Glomerular endothelial cell (primary cell): ENCODE measurements at places on chromosomes 3 and 15. TPM values are rescaled to one million over a fixed set of nuclear protein-coding genes. Genes with fewer than 3 reads are reported as not detected.

The DNAH12 gene
- 0.12 and 0.92 TPM in 2 replicates for total RNA-seq

The PPCDC gene
- 19.7 and 22.5 TPM in 2 replicates for total RNA-seq

The TIGIT gene
- not detected in 2 replicates for total RNA-seq

The SACM1L gene
- 18.1 and 27.8 TPM in 2 replicates for total RNA-seq

The INSYN1 gene
- total RNA-seq = 0.05 and 0.82 TPM in 2 replicates

The GREM1 gene
- total RNA-seq = 18.3 and 58.2 TPM in 2 replicates
